Putamen (tissue), 1 donor: ENCODE measurements at places on chromosomes 16 and 17.

- no peak for DNase-seq
Measured at GRCh38 chr17:82534401-82534812, 14.9 kb downstream of the FOXK2 start.

- no peak for DNase-seq
Measured at GRCh38 chr17:42700586-42701289, 18.4 kb downstream of the CNTNAP1 start.

DNA sequence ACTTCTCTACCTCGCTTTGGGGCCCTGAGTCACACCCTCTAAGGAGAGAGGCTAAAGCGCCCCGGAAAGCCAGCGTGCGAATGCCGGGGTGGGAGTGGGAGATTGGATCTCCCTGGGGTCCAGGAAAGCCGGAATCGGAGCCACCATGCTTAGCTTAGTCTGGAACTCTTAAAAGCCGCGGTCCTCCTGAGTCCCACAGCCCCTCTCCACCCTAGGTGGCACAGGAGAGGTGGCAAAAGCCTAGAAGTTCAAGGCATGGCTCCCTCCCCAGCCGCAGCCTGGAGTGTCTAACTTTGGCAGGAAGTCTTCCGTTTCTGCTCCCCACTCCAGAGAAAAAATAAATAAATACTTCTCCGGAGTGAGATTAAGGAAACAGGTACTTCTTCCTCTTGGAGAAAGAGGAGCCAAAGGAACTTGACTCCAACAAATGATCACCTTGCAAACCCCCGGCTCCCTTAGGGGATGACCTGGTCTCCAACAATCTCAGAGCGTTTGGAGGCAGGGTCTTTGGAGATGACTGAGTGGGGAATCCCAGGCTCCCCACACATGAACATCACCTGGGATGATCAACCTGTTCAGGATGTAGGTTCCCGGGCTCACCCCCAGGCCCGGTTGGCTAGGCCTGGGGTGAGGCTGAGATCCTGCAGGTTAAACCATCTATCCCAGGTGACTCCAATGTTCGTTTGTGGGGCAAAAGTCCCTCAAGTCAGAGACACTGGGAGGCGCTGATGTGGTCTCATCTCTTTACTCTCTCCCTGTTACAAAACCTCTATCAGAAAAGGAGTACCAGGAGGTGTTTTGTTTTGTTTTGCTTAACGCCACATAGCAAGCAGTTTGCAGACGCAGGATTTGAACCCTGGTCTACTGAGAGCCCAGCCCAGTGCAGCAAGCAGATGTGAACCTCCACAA is 2.9 kb downstream of the CIITA start:
- DNase-seq: no peak

GRCh38 chr16:73057291-73058210 is 9.6 kb upstream of the ZFHX3 start:
- no peak for DNase-seq
